Left colon (tissue), 2 donors: ENCODE measurements at places on chromosomes 2 and 18. TPM values are rescaled to one million over a fixed set of nuclear protein-coding genes. Genes with fewer than 3 reads are reported as not detected.

TRPM8 gene
- total RNA-seq, result not detected

ASB18 gene
- total RNA-seq, result not detected

ODC1 gene
- total RNA-seq, result 44.6 TPM

MYO3B gene
- 0.09 TPM for total RNA-seq

REG3A gene
- 3.7 TPM for total RNA-seq

TWIST2 gene
- 1.7 TPM for total RNA-seq

ATP6V1B1 gene
- not detected for total RNA-seq

SNTG2 gene
- 1.2 TPM for total RNA-seq

SLC20A1 gene
- 61.6 TPM for total RNA-seq

TEX261 gene
- 42.1 TPM for total RNA-seq

DNA sequence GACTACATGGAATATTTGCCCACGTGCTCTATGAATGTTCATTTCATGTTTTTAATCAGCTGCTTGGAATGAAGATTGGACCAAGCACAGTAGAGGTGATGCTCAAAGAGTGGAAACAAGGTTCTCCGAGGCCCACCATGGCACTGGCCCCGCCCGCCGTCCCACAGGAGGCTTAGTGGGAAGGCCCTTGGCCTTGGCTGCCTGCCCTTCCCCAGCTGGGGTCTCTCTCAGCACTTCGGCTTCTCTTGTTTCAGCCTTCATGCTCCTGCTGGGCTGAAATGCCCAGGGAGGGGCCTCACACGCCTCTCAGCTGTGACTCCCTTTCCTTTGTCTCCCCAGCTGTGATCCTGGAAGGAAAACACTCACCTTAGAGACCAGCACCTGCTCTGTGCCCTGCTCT lies 833.2 kb downstream of the GALR1 start:
- no peak for DNase-seq

GRCh38 chr2:159032580-159032979 lies 64.1 kb downstream of the TANC1 start:
- DNase-seq, result no peak

DNA sequence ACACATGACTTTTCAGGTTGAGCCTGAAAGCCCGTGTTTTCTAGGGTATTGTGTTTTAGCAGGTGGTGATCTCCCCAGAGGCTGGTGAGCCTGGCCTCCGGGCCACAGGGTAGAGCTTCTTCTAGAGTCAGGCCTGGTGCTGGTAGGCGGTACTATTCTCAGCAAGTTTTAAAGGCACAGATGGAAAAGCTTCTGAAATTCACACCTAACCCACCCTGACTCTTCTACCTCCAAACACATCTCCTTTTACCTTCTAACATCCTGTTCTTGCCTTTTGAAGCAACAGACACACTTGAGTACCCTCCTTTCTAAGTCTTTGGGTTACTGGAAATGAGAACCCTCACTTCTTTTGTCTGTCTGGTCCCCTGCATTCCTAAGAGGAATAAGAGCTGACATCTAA lies 191.1 kb downstream of the SETBP1 start:
- no peak for DNase-seq

DNA sequence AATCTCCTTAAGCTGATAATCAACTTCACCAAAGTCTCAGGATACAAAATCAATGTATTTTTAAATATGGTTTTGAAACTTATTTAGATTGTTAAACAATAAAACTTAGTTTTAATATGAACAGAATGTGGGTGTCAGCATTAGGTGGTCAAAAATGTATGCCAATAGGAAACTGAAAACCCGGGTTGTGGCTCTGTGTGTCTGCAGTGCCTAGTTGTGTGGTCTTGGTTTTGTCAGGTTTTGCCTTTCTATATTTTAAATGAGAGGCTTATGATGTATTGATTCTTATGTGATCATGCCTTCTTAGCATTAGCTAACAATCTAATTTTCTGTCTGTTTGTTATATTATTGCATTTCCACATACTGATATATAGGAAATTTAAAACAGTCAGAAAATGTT lies 227.8 kb downstream of the ZNF407 start:
- DNase-seq, result no peak

- DNase-seq, result no peak
Observed at GRCh38 chr2:204472375-204472774, 72.9 kb upstream of the PARD3B start.

DNA sequence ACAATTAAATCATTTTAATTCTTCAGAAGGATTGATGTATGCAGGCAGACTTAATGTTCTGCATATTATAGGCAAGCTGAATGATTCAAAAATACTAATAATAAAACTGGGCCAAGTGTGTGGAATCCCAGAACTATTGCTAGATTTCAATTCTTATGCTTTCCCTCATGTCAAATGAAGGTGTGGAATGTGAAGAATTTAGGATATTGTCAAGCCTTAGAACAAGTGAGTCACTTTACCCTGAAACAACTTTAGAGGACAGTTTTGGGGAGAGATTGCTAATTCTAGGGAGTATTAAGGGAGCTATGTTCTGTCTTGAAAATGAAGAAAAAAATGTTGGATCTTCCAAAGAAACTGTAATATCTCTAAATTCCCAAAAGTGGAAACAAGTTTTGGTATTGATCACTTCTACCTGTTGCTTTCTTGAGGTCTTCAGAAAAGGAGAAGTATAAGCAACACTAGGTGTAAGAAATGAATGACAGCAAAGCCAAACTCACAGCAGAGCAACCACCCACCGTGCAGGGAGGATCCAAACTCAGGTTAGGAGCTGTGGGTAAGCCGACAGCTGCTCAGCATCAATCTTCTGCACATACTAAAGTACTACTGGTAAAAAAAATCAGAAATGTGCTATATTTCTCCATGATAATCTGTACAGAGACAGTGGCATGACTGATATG lies 818.1 kb downstream of the SLC4A3 start:
- DNase-seq, result no peak

- DNase-seq, result no peak
Observed at GRCh38 chr2:232894746-232895145, 24.7 kb downstream of the SNORC start.

GRCh38 chr2:7800031-7800430 lies 881.8 kb upstream of the ID2 start:
- no peak for DNase-seq

GRCh38 chr2:137192366-137193310 lies 427.3 kb downstream of the THSD7B start:
- DNase-seq, result no peak

DNA sequence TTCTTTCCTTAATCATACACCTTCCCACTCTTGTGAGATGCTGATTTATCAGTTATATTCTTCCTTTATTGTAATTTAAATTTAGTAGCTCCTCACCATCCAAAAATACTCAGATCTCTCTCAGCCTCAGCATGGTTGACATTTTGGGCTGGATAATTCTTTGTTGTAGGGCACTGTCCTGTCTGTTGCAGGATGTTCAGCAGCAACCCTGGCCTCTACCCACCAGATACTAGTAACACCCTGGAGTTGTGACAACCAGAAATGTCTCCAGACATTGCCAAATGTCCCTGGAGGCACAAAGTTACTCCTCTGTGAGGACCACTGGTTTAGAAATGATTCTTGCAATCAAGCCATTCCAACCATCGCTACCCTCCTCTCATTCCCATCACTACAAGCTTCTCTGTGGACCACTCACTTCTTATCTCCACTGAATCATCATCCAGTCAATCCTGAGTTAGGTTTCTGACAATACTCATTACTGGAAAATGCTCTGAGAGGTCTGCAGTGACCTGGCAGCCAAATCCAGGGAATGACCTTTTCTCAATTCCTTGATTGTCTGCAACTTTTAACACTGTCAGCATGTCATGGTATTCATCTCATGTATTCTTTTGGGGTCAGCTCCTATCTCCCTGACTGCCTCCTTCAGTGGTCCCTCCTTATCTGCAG lies 43.3 kb downstream of the OSBPL6 start:
- DNase-seq, result no peak

DNA sequence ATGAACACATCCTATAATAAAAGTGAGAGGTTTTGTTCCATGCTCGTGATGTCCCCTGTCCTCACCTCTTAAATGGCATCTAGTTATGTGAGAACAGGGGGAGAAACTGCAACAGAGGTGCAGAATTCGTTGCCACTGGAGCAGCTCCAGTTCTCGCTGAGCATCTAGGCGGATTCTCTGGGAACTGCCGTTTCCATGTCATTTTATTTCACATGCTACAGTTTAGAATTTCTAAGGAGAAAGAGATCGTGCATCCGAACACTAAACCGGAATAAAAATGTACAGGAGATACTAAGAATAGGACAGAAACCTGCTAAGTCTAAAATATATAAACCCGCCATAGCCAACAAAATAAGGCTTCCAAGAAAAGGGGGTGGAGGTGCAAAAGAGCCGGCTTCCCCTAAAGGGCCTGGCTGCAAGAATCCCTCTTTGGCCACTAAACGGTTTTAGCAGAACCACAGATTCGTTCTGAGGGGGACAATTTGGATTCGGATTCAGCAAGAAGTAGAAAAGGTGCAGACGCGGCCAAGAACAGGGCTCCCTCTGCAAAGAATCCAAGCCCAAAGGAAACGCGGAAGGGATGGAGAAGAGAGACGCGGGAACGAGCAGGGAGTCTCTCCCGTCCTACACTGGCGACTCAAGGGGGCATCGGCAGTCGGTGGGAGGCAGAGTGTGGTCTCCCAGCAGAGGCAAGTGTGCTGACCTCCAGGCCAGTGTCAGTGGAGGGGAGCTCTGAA lies 1.3 kb downstream of the TMEM163 start:
- DNase-seq, result no peak
